ENCODE measurements at places on chromosomes 5 and 9.
A peak's percentile ranks its signal among the peaks of the same experiment; 100 is the strongest.

GRCh38 chr5:119795768-119796167 lies 166.4 kb downstream of the FAM170A start:
- DNase-seq: no peak
- no peak overlapping the region for H3K4me3 ChIP-seq
- H3K4me1 ChIP-seq: no peaks in the 10 kb centered on the region
- no peaks in the 10 kb centered on the region for H3K36me3 ChIP-seq

- peaks cover 10% of the 10 kb centered on the region for H3K4me1 ChIP-seq
- DNase-seq: no peak
- H3K27ac ChIP-seq: no peak overlapping the region
- no peaks in the 10 kb centered on the region for H3K27me3 ChIP-seq
- no peak overlapping the region for H3K4me3 ChIP-seq
- H3K36me3 ChIP-seq: peaks cover 5% of the 10 kb centered on the region
Measured at GRCh38 chr9:128917151-128917849, 3.5 kb upstream of the PHYHD1 start.

GRCh38 chr5:135608761-135609443 lies 30.1 kb upstream of the CXCL14 start:
- no peak overlapping the region for H3K27ac ChIP-seq
- H3K4me3 ChIP-seq: no peak overlapping the region
- H3K27me3 ChIP-seq: peaks cover 9% of the 10 kb centered on the region
- no peaks in the 10 kb centered on the region for H3K4me1 ChIP-seq

DNA sequence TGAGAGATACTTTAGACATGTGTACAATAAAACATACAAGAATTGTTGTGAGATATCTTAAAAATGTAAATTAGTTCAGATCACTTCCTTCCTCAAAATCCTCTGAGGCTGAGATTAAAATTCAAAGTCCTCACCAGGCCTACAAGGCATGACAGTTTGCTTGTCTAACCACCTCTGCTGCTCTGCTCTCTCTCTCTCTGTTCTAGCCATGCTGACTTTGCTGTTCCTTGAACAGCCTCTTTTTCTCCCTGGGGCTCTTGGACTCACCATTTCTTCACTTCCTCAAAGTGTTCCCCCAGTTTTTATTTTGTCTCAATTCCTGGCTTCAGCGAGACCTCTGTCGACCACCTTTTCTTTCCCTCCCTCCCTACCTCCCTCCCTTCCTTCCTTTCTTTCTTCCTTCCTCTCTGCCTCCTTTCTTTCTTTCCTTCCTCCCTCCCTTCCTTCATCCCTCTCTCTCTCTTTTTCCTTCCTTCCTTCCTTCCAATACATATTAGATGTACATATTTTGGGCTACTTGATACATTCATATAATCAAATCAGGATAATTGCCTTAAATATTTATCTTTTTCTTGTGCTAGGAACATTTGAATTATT lies 27.0 kb downstream of the CATSPER3 start:
- no peaks in the 10 kb centered on the region for H3K36me3 ChIP-seq
- no peak overlapping the region for H3K4me3 ChIP-seq
- peaks cover 19% of the 10 kb centered on the region for H3K4me1 ChIP-seq
- peak overlapping the region; percentile 54 for H3K27ac ChIP-seq
- no peaks in the 10 kb centered on the region for H3K27me3 ChIP-seq
- peak; percentile 24 for DNase-seq

DNA sequence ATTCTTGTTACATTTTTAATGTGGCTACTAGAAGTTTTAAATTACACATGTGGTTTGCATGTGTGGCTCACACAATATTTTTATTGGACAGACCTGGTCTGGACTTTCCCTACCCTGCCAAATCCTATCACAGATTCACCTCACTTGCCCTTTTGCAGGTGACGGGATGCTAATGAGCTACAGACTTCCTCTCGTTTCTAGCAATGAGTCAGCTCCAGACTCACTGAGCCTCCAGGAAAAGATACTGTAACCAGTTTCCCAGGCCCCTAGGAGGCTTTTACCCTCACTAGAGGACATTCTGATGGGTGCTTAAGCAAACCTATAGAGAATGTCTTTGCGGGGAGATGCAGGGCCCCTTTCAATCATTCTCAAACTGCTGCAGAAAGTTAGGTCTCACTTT lies 135.4 kb downstream of the WDR41 start:
- no peaks in the 10 kb centered on the region for H3K27me3 ChIP-seq
- DNase-seq: no peak
- H3K4me1 ChIP-seq: no peaks in the 10 kb centered on the region
- no peak overlapping the region for H3K27ac ChIP-seq
- no peak overlapping the region for H3K4me3 ChIP-seq

DNA sequence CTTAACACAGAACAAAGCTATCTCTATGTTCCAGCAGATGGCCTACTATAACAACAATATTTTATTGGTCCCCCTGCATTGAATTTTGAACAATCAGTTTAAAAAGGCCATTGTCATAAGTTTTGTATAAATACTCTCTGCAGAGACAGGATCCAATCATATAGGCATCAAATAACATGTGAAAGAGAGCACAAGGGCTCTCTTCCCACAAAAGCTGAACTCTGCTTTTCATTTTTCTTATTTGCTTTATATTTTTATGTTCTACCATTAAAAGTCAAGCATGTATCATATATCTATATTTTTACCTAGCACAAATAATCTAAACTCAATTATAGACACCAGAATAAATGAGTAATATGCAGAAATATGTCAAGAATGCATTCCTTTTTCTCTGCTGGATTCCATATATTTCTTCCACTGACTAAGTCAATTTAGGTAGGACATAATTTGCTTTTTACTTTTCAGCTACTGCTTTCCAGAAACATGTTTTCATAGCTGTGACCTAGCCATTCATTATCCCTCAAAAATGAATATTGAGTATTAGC lies 143.6 kb downstream of the CDH9 start:
- no peaks in the 10 kb centered on the region for H3K4me1 ChIP-seq
- no peaks in the 10 kb centered on the region for H3K36me3 ChIP-seq
- H3K27ac ChIP-seq: no peak overlapping the region
- no peak overlapping the region for H3K4me3 ChIP-seq
- no peak for DNase-seq

DNA sequence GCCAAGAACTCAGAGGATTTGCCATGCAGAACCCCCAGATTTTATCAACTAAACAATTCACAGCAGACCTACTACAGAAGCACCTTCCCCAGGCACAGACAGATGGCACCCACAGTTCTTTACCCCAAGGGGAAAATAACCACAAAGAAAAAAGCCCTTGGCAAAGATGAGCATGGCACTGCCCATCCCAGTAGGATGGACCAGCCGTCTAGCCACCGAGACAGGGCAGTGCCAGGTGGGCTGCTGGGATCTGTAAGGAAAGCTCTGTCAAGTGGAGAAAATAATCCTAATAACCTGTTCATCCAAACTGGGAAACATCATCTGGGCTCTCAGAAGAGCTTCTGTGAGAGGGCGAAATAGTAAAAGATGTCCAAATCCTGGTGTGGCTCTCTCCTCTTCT lies 130.0 kb downstream of the COL23A1 start:
- H3K4me3 ChIP-seq: no peak overlapping the region
- no peaks in the 10 kb centered on the region for H3K4me1 ChIP-seq
- no peak for DNase-seq
- no peak overlapping the region for H3K27ac ChIP-seq
- H3K27me3 ChIP-seq: no peaks in the 10 kb centered on the region

DNA sequence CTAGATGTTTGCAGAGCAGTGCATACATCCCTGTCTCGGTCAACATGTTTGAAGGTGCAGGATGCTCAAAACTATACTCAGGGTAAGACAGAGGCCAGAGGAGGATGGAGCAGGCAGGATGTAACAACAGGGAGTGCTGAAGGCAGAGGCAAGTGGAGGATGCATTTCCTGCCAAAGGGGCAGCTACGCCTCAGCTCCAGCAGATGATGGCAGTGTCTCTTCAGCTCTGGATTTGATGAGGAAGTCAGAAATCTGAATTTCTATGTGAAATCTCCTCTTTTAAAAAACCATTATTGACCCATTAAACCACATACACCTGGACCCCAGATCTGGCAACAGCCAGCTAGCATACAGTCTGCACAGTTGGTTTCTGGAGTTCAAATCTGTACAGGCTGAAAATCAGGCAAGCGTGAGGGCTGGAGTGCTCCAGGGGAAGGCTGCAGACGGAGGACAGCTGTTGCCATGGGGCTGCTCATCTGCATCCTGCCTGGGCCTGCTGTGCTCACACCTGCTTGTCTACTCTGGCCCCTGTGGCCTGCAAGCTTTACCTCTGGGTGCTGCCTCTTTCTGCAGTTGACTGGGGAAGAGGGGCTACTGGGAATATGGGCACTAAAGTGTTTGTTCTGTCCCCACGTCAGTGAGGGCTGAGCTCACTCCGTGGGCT lies 152.9 kb upstream of the SLC28A3 start:
- no peak for DNase-seq
- peaks cover 17% of the 10 kb centered on the region for H3K27me3 ChIP-seq
- H3K4me3 ChIP-seq: no peak overlapping the region
- H3K36me3 ChIP-seq: no peaks in the 10 kb centered on the region
- H3K27ac ChIP-seq: no peak overlapping the region
- no peaks in the 10 kb centered on the region for H3K4me1 ChIP-seq

DNA sequence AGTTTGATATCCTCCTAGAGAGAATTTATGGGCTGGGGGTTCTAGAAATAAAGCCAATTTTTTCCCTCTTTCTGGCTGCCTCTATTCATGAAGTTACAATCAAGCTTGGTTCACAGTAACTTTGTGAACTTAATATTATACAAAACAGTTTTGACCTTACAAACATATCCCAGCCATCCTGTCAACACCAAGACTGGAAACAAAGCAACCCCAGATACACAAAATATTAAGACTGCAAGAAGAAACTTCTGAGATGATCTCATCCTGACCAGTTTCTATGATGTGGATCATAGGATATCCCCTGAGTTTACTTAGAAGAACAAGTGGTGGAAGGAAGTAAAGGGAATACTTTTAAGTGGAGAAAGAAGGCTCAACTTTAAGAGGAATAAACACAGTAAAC lies 28.3 kb upstream of the CER1 start:
- no peaks in the 10 kb centered on the region for H3K36me3 ChIP-seq
- no peak for DNase-seq
- no peak overlapping the region for H3K4me3 ChIP-seq
- H3K27ac ChIP-seq: no peak overlapping the region
- no peaks in the 10 kb centered on the region for H3K4me1 ChIP-seq
- peaks cover 51% of the 10 kb centered on the region for H3K27me3 ChIP-seq

DNA sequence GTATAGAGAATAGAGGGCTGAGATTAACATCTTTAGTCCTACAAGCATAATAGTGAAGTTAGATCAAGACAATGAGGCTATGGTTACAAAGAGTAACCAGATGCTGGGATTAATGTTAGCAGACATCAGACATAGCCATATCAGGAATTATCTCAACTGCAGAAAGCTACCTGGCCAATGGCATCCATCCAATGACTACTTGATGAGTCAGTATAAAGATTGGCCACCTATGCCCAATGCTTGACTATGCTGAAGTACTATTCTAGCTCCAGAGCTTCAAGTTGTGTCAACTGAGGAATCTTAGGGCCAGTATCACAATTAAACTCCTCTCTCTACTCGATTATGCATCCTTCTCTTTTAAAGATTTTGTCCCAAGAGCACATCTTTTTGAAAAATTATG lies 541.4 kb downstream of the PRELID2 start:
- H3K27ac ChIP-seq: no peak overlapping the region
- no peaks in the 10 kb centered on the region for H3K27me3 ChIP-seq
- H3K4me1 ChIP-seq: no peaks in the 10 kb centered on the region

GRCh38 chr5:135850671-135851070 lies 16.2 kb downstream of the SLC25A48 start:
- no peak overlapping the region for H3K4me3 ChIP-seq
- no peaks in the 10 kb centered on the region for H3K36me3 ChIP-seq
- peaks cover 10% of the 10 kb centered on the region for H3K27me3 ChIP-seq

DNA sequence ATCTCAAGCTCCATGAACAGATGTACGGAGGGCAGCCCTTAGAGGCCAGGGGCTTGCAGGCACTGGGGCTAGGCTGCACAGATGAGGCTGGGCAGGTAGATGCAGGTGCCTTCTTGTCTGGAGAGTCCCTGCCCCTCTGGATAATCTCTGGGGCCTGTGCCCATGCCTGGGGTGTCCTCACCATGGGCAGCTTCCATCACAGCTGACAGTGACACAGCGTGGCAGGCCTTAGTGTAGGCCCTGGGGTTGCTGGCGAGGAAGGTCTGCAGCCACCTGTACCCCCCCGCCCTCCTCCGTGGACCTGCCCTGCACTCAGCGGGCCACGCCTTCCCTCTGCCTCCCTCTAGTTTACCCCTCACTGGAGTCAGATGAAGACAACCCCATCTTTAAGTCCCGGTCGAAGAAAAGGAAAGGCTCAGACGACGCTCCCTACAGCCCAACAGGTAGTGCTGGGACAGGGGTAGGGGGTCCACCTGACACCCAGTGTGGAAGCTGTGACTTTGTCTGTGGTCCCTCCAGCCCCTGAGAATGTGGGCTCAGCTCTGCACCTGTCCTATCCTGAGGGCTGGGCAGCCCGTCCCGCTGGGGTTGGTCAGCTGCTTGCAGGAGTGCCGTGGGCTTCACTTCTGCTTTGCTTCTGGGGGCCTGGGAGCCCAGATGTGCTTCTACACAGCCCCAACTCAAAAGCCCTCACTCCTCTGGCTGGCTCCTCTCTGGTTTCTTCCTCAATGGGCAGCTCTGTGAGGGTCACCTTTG lies 98.4 kb downstream of the PHF2 start:
- H3K27me3 ChIP-seq: no peaks in the 10 kb centered on the region
- DNase-seq: no peak
- no peaks in the 10 kb centered on the region for H3K4me1 ChIP-seq
- no peak overlapping the region for H3K4me3 ChIP-seq

- no peak for DNase-seq
- peaks cover 11% of the 10 kb centered on the region for H3K4me1 ChIP-seq
Measured at GRCh38 chr5:94698197-94698596, 79.7 kb downstream of the SLF1 start.

- H3K27ac ChIP-seq: no peak overlapping the region
- H3K4me3 ChIP-seq: no peak overlapping the region
- no peak for DNase-seq
- no peaks in the 10 kb centered on the region for H3K36me3 ChIP-seq
- peaks cover 26% of the 10 kb centered on the region for H3K27me3 ChIP-seq
Measured at GRCh38 chr9:33649463-33649862, 125.4 kb downstream of the ANKRD18B start.

DNA sequence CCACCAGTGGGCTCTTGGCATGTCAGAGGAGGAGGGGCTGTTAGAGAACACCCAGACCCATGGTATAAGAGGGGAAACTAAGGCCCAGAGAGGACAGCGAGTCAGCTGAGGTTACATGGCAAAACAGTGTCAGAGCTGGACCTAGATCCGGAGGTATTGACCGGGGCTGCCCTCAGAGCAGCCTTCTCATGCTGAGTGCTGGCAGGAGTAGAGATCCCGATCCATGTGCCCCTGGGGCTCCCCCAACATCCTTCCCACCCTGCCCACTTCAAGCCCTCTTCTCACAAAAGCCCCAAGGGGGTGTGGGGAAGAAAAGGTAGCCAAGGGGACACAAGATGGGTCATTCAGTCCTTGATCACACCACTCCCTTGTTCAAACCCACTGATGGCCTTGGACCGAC lies 19.9 kb downstream of the CSF1R start:
- no peak for DNase-seq
- H3K27ac ChIP-seq: peak overlapping the region; percentile 2
- peaks cover 15% of the 10 kb centered on the region for H3K4me1 ChIP-seq
- H3K36me3 ChIP-seq: no peaks in the 10 kb centered on the region
- H3K4me3 ChIP-seq: no peak overlapping the region

All from naive B cell (primary cell).